Kidney (tissue), 22 donors: ENCODE measurements at places on chromosomes 2 and 18. TPM values are rescaled to one million over a fixed set of nuclear protein-coding genes. Genes with fewer than 3 reads are reported as not detected.

Gene ST8SIA3
- not detected for total RNA-seq

Gene COPS9
- total RNA-seq: 119 TPM

Gene OSBPL1A
- 40.3 TPM for total RNA-seq

Gene ASB18
- total RNA-seq: not detected

DNA sequence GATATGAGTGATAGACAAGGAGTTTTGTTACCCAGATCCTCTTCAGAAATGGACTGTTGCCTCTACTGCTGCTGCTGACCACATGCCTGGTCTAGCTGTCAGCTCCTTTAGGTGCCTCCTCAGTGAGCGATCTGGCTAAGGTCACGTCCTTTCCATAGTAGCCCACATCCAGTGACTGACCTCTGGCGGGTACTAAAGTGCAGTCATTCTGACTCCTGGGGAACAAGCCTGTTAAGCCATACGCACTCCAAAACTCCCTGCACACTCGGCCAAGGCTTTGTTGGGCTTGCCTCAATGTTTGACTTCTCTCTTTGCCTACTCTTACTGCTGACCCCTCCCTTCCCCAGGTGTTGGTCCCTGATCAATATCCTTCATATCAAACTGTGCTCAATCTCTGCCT lies 685.2 kb downstream of the IRS1 start:
- no peak for DNase-seq
